Large intestine (tissue), 12 donors: ENCODE measurements at places on chromosomes 1 and 21. TPM values are rescaled to one million over a fixed set of nuclear protein-coding genes. Genes with fewer than 3 reads are reported as not detected.

DNA sequence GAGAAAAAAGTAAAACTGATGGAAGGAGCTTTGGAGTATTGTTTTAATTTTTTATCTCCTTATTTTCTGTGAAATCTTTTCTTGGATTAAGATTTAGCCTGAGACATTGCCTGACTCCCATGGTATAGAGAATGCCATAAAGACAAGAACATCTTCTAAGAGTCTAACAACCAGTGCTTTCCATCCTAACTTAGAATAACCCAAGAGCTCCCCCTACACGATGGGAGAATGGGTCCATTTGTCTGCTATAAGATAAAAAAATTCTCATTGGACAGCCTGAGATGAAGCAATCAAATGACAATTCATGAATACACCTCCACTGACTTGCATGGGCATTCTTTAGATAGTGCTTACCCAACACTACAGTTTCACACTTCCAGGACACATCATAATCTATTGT, 478.1 kb downstream of the TTLL7 start:
- no peaks in the 10 kb centered on the region for H3K4me1 ChIP-seq
- no peak overlapping the region for H3K27ac ChIP-seq

- H3K27me3 ChIP-seq, result no peaks in the 10 kb centered on the region
- DNase-seq, result no peak
- no peak overlapping the region for H3K27ac ChIP-seq
- no peaks in the 10 kb centered on the region for H3K4me1 ChIP-seq
- H3K4me3 ChIP-seq, result no peak overlapping the region
- no peaks in the 10 kb centered on the region for H3K36me3 ChIP-seq
These were observed 102.2 kb downstream of the NTMT2 start for GRCh38 chr1:170247751-170248521.

GRCh38 chr1:190679454-190679853, 201.8 kb upstream of the BRINP3 start:
- no peak overlapping the region for H3K4me3 ChIP-seq
- H3K4me1 ChIP-seq, result no peaks in the 10 kb centered on the region
- no peak for DNase-seq
- H3K27me3 ChIP-seq, result no peaks in the 10 kb centered on the region
- H3K36me3 ChIP-seq, result no peaks in the 10 kb centered on the region

TMPRSS15 gene
- polyA plus RNA-seq, result 0.01 TPM

- H3K36me3 ChIP-seq, result peaks cover 36% of the 10 kb centered on the region
- no peak overlapping the region for H3K4me3 ChIP-seq
- H3K27me3 ChIP-seq, result no peaks in the 10 kb centered on the region
- no peak overlapping the region for H3K27ac ChIP-seq
- H3K4me1 ChIP-seq, result no peaks in the 10 kb centered on the region
These were observed 38.1 kb downstream of the GNPAT start for GRCh38 chr1:231279081-231279480.
